Stimulated activated naive CD8-positive, alpha-beta T cell treated with anti-CD3 and anti-CD28 coated beads, Interleukin-15, amount 100 ng/mL, for 72 hours (primary cell): ENCODE measurements at places on chromosomes 1 and 21.
A peak's percentile ranks its signal among the peaks of the same experiment; 100 is the strongest.

- no peak for DNase-seq
Measured at GRCh38 chr1:39088658-39089057, 62.5 kb downstream of the NDUFS5 start.

DNA sequence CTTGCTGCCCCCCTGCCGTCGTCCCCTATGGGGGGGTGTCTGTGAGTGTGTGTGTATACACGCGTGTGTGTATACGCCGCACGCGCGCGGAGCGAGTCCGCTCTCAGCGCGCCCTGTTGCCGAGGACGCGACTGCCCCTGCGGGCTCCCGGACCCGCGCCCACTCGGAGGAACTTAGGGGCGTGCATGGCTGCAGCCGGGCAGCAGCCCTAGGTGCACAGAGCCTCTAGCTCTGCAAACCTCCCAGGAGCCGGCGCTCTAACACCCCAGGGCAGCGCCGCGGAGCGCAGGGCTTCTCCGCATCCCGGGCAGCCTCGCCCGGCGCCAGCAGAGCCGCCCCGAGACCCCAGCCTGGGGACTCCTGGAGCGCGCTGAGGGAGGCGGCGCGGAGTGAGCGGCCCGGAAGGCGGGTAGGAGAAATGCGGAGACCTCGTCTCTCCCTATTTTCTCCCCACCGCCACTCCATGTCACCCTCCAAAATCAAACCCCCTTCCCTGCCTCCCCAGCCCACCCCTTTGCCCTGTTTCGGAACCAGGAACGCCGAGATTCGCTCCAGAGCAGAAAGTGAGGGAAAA is 574 bp downstream of the ITPKB start:
- peak; percentile 54 for DNase-seq

GRCh38 chr1:168920456-168921094 is 185.9 kb upstream of the ATP1B1 start:
- no peak for DNase-seq

- DNase-seq: no peak
Measured at GRCh38 chr1:153536671-153537375, 1.0 kb upstream of the S100A6 start.
